ENCODE measurements at places on chromosomes 1 and 21. TPM values are rescaled to one million over a fixed set of nuclear protein-coding genes. Genes with fewer than 3 reads are reported as not detected.

GRCh38 chr1:109722908-109723691, 11.0 kb downstream of the GSTM5 start:
- DNase-seq = no peak
- H3K4me3 ChIP-seq = no peak overlapping the region
- H3K27me3 ChIP-seq = peaks cover 19% of the 10 kb centered on the region
- peaks cover 6% of the 10 kb centered on the region for H3K4me1 ChIP-seq
- H3K27ac ChIP-seq = no peak overlapping the region

- peaks cover 39% of the 10 kb centered on the region for H3K27me3 ChIP-seq
- H3K4me1 ChIP-seq = peaks cover 12% of the 10 kb centered on the region
- H3K4me3 ChIP-seq = peak overlapping the region; percentile 85
- no peaks in the 10 kb centered on the region for H3K36me3 ChIP-seq
These were observed 55.5 kb upstream of the DNAJC6 start for GRCh38 chr1:65253800-65254319.

TMEM59 gene
- total RNA-seq = 133 TPM

SLC25A34 gene
- 1.6 TPM for total RNA-seq

DNA sequence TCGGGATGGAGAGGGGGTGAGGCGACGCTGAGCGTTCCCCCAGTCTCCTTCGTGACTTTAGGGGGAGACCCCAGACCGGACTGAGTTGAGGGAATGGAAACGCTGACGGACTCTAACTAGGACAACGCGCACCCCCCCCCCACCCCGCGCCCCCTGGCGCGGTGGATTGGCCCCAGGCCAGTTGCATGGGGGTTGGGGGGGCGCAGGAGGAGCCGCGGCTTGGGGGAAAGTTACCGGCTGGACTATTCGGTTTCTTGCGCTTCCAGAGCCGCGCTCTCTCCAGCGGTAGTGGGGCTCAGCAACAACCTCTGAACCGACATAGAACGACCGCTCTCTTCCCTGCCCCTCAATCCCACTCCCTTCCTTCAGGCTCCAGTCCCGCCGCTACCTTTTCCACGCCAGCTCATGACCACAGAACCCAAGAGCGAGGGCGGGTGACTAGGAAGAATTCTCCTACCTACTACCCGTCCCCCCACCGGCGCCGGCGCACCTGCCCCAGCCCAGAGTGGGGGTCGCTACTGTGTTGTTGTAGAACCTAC, 694 bp downstream of the ZBTB7B start:
- peak overlapping the region; percentile 89 for H3K27ac ChIP-seq
- peak overlapping the region; percentile 94 for H3K4me3 ChIP-seq
- H3K27me3 ChIP-seq = no peaks in the 10 kb centered on the region
- no peak for DNase-seq
- H3K36me3 ChIP-seq = peaks cover 19% of the 10 kb centered on the region

DNA sequence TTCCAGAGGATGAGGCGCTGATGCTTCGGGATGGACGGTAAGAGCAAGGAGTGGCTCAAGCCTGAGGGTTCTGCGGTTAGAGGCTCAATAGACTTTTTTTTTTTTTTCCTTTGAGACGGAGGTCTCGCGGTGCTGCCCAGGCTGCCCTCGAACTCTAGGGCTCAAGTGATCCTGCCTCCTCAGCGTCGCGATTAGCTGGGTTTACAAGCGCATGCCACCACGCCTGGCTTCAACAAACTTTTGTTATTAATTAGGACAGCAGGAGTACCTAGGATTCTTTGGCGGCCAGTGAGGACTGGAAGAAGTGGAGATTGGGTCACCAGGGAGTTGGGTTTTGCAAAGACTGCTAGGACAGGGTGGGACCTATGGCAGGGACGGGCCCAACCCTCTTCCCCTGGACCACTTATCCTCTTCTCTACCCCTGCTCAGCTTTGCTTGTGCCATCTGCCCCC, 587 bp downstream of the SCNM1 start:
- peak overlapping the region; percentile 91 for H3K4me3 ChIP-seq
- H3K27me3 ChIP-seq = no peaks in the 10 kb centered on the region

DNA sequence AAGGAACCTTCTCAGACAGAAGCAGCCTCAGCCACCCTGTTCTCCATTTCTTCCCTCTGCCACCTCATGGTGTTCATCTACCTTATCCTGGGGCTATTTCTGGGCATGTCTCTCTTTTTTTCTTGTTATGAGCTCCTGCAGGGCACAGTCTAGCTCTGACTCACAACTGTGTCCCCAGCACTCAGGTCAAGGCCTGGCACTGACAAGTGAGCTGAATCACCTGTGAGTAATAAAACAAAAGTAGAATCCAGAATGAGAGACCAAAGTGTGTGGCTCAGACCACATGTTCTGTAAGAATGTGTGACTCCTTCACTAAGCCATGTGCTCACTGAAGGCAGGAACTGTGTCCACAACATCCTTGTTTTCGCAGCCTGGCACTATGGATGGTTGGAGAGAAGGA, 23.2 kb downstream of the C1orf94 start:
- no peak overlapping the region for H3K4me3 ChIP-seq
- H3K27ac ChIP-seq = no peak overlapping the region
- H3K36me3 ChIP-seq = no peaks in the 10 kb centered on the region
- no peak for DNase-seq
- H3K27me3 ChIP-seq = peaks cover 2% of the 10 kb centered on the region

DNA sequence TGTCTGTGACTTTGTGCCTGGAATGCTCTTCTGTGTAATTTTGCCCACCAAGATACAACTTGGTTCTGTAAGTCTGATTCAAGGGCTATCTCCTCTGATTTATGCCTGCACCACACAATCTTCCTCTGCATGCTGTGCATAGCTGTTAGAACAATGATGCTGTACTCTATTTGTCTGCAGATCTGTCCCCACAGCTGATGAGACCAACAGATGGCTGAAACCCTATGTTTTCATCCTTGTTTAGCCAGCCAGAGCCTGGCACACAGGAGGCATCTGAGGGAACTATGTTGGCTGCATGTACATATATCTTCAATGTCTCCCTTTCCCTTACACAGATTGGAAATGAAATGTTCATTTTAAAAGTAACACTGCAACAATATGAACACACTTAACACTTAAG, 58.0 kb upstream of the ABCA4 start:
- H3K27me3 ChIP-seq = peaks cover 18% of the 10 kb centered on the region
- no peak overlapping the region for H3K27ac ChIP-seq
- no peaks in the 10 kb centered on the region for H3K4me1 ChIP-seq

ADAM30 gene
- not detected for total RNA-seq

DNA sequence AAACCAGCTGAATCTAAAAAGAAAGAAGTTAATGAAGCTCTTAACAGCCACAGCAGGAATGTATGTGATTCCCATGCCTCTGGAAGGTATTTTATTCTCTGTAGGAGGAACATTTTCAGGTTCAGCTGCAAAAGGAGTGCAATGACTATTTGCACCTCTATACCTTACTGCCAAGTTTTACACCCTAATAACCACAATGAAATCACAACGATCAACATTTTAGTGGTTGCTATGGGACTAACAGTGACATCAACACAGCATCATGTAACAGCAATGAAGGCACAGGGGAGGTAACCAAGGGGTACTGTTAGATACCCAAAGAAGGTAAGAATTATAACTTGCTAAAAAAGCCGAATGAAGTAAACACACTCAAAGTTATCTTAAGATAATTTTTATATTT, 116.3 kb upstream of the HP1BP3 start:
- H3K4me1 ChIP-seq = peaks cover 2% of the 10 kb centered on the region
- no peak overlapping the region for H3K4me3 ChIP-seq
- no peaks in the 10 kb centered on the region for H3K27me3 ChIP-seq
- no peak for DNase-seq
- H3K27ac ChIP-seq = no peak overlapping the region
- H3K36me3 ChIP-seq = peaks cover 22% of the 10 kb centered on the region

DNA sequence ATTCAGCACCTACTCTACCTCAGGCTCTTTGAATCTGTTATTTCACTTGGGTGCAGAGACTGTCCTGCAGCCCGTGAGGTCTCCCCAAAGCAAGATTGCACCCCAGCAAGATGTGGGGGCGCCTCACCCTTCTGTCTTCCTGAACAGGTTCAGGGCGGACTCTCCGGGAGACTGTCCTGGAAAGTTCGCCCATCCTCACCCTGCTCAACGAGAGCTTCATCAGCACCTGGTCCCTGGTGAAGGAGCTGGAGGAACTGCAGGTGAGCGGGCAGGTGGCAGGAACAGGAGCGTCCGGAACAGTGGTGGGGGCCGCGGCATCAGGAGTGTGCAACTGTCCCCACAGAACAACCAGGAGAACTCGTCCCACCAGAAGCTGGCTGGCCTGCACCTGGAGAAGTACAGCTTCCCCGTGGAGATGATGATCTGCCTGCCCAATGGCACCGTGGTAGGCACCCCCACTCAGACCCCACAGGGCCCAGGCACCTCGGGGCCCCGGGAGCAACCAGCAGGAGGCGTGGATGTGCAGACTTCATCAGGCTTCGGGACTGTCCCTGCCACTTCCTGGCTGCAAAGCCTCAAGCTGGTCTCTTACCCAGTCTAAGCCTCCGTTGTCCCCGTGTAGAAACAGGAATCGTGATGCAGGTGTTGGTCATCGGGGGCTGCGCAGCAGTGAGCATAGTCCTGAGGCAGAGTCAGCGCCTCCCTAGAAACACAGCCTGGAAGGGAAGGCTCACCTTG, 5.9 kb upstream of the MTFR1L start:
- no peak overlapping the region for H3K4me3 ChIP-seq
- H3K27ac ChIP-seq = no peak overlapping the region
- peaks cover 8% of the 10 kb centered on the region for H3K4me1 ChIP-seq
- no peak for DNase-seq
- no peaks in the 10 kb centered on the region for H3K27me3 ChIP-seq
- H3K36me3 ChIP-seq = no peaks in the 10 kb centered on the region

REG4 gene
- not detected for total RNA-seq

DNA sequence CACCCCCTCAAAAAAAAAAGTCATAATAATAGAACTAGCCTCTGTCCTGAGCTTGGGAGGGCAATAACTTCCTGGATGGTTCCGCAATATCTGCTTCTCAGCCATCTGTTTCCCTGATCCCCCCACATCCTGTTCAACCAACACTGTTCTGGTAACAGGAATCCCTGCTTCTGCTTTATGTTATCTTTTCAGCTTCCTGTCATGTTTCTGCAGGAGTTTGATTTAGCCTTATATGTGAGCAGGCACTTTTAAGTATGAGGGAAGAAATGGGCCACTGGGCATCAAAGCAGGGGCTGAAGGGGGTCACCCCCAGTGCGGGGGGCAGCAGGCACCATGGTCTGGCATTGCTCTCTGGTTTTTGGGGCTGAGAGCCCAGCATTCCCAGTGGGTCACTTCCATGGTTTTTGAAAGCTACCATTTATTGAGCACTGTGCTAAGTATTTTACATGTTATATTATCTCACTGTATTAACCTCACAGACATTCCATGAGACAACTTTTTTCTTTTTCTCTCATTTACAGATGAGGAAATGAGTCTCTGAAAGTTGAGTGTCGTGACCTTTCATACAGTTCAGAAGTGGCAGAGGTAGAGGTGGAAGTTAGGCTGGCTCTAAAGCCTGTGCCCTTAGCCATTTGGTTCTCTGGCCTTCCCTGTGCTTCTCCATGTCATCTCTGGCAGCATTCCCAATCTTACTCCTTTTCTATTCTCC, 61.9 kb downstream of the DNTTIP2 start:
- H3K36me3 ChIP-seq = no peaks in the 10 kb centered on the region
- H3K4me1 ChIP-seq = peaks cover 33% of the 10 kb centered on the region
- no peak for DNase-seq
- H3K27me3 ChIP-seq = peaks cover 8% of the 10 kb centered on the region

MOV10 gene
- total RNA-seq = 68.1 TPM

DNA sequence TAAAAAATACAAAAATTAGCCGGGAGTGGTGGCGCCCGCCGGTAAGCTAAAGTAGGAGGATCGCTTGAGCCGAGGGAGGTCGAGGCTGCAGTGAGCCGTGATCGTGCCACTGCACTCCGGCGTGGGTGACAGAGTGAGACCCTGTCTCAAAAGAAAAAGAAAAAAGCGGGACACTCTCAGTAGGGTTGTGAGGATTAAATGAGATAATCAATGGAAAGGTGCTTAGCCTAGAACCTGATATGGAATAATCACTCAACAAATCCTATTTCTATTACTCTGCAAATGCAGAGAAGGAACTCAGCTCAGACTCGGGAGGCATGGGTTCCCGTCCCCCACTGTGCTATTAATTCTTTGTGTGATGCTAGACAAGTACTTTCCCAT, 529 bp upstream of the LUZP1 start:
- H3K27ac ChIP-seq = peak overlapping the region; percentile 58
- peaks cover 2% of the 10 kb centered on the region for H3K27me3 ChIP-seq
- peak overlapping the region; percentile 98 for H3K4me3 ChIP-seq
- peaks cover 22% of the 10 kb centered on the region for H3K4me1 ChIP-seq
- H3K36me3 ChIP-seq = peaks cover 3% of the 10 kb centered on the region
- no peak for DNase-seq

GRCh38 chr1:22416555-22417454, 34.8 kb upstream of the ZBTB40 start:
- no peaks in the 10 kb centered on the region for H3K36me3 ChIP-seq
- H3K27me3 ChIP-seq = peaks cover 18% of the 10 kb centered on the region
- no peak overlapping the region for H3K27ac ChIP-seq
- H3K4me1 ChIP-seq = no peaks in the 10 kb centered on the region

AGMAT gene
- 32.5 TPM for total RNA-seq

DNA sequence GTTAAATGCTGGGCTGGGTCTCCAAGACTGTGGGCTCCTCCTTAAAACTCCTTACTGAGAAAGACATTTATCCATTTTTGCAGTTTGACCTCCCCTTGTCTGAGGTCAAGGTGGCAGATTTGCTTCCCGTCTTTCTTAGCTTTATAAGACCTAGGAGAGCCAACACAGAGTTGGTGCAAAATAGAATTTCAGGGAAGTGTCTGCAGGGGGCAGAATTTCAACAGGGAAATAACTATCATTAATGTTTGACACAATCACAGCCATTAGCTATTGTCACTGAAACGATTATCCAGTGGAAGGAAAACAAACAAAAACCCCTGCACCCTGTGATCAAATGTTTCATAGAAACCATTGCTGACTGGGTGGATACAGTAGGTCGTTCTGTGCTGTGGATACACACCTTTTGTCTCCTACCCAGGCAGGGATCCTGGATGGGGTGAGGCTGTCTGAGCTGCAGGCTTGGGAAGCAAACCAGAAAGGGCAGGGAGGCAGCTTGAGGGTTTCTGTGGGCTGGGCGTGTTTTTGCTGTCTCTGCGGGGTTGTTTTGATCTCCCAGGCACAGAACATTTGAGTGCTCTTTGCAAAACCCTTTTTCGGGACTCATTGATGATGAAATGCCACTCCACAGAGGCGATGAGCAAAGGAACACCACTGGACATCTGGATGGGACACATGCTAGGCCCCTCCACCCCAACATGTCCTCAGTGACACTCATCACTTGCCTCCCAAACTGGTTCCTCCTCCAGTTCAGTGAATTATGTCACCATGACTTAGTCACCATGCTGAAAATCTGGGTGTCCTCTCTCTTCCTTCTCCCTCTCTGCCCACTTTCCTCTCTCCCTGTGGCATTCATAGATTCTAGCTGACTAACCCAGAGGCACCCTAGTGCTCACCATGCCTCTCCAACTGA, 94.2 kb upstream of the SERBP1 start:
- peaks cover 2% of the 10 kb centered on the region for H3K4me1 ChIP-seq
- no peak overlapping the region for H3K27ac ChIP-seq
- H3K27me3 ChIP-seq = peaks cover 3% of the 10 kb centered on the region
- H3K36me3 ChIP-seq = no peaks in the 10 kb centered on the region
- DNase-seq = no peak
- no peak overlapping the region for H3K4me3 ChIP-seq

CRYAA gene
- not detected for total RNA-seq
